ENCODE measurements at places on chromosomes 6 and 20.

- DNase-seq, result no peak
Observed at GRCh38 chr6:7241709-7242645, 71.0 kb downstream of the SSR1 start.

- DNase-seq, result no peak
Observed at GRCh38 chr6:151330130-151330696, 61.1 kb downstream of the ZBTB2 start.

DNA sequence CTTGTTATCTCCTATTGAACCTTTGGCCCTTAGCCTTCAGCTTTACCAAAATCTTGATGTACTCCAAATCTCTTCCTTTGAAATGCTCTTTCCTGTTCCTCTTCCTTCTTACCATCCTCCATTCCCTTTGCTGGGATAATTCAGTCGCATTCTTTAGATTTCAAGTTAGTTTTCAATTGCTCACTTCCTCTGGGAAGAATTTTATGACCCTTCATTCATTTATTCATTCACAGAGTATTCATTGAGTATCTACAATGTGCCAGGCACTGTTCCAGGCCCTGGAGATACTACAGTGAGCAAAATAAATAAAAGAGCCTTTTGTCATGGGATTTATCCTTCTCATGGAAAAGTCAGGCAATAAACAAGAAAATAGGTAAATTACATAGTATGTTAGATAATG is 548.2 kb upstream of the FLRT3 start:
- no peak for DNase-seq

GRCh38 chr6:114195027-114195365 is 147.8 kb downstream of the HS3ST5 start:
- DNase-seq, result no peak

DNA sequence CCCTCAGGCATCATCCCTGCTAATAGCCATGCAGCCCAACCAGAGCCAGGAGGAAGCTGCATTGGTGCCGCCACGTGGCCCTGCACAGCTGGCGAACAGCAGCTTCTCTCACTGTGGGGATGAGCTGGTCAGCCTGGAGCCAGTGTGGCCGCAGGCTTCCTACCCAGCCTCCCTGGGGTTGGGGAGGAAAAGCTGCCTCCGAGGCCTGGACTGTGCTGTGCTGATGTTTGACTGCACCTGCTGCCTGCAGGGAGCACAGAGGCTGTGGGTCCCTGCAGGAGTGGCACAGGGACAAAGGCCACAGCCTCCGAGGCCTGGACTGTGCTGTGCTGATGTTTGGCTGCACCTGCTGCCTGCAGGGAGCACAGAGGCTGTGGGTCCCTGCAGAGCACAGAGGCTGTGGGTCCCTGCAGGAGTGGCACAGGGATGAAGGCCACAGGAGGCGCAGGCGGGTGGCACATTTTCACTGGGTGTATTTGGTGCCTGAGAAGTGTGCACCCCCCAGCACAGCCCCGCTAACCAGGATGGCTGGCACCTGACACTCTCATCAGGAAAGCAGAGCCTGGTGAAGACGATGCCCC is 83.9 kb downstream of the DLL1 start:
- DNase-seq, result no peak

DNA sequence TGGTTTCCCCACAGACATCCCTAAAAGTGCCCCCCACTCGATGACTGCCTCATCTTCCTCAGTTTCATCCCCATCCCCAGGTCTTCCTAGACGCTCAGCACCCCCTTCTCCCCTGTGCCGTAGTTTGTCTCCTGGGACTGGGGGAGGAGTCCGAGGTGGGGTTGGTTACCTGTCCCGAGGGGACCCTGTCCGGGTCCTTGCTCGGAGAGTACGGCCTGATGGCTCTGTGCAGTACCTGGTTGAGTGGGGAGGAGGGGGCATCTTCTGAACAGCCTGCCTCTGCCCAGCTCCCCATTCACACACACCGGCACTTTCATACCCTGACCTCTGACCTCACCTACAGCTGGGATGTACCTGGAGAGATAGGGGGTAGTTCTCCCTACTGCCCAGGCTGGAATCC is 2.1 kb downstream of the CUTA start:
- no peak for DNase-seq

GRCh38 chr6:107460083-107460631 is 793 bp upstream of the PDSS2 start:
- no peak for DNase-seq

- DNase-seq, result no peak
Observed at GRCh38 chr6:34414999-34415858, 10.6 kb downstream of the RPS10 start.

DNA sequence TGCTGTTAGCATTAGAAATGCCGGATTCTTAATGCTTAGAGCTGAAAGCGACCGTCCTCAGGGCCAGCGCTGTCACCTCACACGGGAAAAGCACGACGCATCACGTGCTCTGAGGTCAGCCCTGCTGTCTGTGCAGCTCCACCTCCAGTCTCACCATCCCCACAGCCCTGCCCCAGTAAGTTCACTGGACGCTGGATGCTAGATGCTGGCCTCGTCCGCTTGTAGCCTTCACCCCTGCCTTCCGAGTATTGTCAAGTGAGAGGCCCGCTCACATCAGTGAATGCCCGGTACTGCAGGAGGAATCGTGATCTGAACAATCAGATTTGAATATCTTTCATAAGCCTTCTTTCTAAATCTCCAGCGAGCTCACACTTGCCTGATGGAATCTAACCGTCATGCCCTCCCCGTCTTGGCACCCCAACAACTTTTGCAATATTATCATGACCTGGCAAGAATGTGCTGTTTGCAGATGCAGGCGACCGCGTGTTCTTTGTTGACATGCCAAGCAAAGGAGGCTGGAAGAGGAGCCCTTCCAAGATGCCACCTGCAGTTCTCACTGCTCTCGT is 64.9 kb downstream of the DLL1 start:
- DNase-seq, result no peak

GRCh38 chr6:32989368-32989767 is 20.0 kb downstream of the HLA-DOA start:
- DNase-seq, result no peak

GRCh38 chr6:144646093-144647056 is 361.2 kb downstream of the UTRN start:
- DNase-seq, result no peak

DNA sequence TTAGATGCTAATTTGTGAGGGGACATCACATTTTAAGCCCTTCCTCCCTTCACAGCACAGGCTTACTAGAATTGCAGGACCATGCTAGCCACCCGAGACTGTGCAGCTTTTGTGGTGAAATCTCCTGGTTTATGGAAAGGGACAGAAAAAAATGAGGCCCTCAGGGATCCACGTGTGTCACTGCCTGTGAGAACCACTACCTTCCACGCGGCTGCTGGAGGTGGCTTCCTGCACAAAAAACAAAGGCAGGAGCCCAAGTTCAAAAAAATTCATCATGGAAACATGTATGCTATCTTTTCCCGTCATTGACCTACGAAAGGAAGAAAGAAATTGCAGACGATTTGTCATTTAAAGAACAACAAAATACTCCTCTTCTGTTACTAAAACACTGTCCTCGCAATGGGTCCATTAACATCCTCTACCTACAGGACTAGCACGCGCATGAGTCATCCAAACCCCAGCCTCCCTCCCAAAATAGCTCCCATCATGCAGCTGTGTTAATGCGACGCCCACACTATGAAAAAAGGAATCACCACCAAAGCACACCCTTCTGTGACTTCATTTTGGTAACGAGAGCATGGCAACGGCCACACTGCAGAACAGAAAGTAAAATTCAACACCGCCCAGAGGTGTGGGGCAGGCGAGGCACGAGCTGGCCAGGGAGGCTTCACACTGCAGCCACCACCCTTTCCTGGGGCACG is 45.7 kb downstream of the RAMACL start:
- DNase-seq, result peak; percentile 46

DNA sequence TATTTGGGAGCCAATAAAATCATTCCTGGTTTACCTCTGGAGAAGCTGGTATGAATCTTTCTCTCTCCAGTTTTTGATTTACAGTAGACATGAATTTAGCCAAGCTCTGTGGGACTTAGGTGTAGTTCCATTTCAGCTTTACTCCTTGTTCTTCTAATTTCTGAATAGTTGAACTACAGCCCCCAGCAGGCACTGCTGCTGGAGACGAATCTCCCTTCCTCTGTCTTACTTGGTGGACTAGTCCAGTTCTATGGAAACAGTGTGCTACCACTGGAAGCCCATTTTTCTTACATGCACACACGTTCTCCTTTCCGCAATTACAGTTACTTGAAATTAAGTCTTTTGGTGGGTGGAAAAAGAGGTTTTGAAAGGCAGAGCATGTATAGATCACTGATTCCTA is 42.3 kb downstream of the RALGAPB start:
- no peak for DNase-seq

DNA sequence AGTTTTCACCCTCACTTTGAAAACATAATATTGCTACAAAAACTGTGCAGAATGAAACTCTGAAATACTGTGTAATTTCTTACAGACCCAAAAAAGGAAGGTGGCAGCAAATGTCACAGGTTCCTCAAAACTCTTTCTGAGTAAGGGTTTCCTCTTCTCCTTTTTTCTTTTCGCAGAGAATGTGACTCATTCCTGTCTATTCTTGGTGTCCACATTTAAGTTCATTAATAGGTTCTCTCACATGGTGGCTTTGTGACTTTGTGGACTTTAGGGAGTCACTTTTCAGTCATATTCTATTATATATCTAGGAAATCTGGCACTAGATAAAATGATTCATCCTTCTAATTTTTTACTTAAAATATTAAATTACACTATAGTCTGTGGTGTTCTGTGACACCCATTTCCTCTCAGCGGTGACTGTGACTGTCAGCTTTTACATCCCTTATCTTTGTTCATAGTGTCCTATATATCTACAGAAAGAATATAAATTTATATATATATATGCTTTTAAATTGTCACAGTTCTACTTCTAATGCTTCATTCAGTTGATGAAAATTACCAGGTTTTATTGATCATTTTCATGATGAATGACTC is 126.8 kb upstream of the HCRTR2 start:
- no peak for DNase-seq

GRCh38 chr6:146968041-146968760 is 236.0 kb upstream of the STXBP5 start:
- no peak for DNase-seq

- no peak for DNase-seq
Observed at GRCh38 chr20:57216669-57217068, 49.8 kb downstream of the BMP7 start.

DNA sequence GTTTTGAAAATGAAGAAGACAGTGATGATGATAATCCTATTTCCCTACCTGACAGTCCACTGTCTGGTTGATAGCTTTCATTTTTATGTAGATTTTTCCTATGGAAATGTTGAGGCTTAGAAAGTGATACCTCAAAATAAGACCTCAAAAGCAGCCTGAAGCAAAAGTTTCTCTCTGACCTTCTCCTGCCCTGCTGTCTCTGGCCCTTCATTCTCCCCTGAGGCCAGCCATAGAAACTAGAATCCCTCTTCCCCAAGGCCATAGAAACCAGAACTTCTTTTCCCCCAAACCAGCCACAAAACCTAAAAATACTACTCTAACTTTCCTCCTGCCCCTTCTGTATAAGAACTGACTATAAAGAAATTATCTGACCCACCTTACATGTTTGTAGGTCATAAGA is 52.6 kb upstream of the GCM1 start:
- DNase-seq, result no peak

DNA sequence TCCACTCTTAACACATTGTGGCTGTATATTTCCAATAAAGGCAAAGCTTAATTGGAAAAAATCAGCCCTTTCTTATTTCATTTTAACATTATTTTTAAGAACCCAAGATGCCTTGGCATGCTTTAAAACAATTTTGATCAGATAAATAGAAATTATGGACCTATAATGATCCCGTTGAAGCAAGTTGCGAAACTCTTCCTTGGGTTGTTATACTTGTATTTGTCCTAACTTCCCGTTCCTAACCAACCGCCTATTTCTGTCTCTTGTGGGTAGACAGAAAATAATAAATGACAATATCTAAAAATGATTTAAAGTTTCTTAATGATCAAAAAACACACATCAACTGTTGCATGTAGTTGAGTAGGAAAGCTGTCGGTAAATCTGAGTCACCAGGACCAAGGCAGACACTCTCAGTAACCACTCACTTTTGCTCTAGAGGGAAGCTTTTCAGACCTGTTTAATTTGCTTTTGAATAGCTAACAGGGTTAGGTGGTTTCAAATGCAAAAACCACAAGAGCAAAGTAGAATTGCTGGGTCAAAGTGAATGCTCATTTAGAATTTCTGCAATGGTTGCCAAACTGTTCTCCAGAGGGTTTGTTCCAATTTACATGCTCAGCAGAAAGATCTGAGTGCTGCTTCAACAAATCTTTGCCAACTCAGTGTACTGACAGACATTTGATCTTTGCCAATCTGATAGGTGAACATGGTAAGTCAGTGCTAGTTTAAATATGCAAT is 34.2 kb upstream of the KCNK5 start:
- no peak for DNase-seq

DNA sequence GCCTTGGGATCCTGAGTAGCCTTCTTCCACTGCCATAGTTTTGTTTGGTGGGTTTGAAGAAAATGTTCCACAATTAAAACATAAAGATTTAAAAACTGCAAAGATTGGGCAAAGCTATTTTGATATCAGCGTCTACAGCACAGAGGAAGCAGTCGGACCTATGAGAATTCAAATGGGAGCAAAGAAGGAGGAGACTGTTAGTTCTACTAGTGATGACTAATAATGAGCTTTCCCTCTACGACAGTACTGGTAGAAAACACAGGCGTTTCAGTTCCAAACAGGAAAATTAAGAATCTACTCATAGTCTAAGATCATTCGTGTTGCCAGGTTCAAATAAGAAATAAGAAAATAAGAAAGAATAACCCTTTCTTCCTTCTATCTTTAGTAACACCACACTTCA is 121.2 kb downstream of the INSM1 start:
- no peak for DNase-seq

DNA sequence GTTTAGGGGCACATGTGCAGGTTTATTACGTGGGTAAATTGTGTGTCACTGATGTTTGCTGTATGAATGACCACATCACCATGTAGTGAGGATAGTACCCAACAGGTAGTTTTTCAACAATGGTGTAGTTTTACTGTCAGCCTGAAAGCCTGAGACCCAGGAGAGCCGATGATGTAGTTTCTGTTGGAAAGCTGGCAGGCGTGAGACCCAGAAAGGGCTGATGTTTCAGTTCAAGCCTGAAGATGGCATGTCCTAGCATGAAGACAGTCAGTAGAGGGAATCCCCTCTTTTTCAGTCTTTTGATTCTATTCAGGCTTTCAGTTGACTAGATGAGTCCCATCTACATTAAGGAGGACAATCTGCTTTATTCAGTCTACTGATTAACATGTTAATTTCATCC is 96.7 kb downstream of the KLHL32 start:
- no peak for DNase-seq

DNA sequence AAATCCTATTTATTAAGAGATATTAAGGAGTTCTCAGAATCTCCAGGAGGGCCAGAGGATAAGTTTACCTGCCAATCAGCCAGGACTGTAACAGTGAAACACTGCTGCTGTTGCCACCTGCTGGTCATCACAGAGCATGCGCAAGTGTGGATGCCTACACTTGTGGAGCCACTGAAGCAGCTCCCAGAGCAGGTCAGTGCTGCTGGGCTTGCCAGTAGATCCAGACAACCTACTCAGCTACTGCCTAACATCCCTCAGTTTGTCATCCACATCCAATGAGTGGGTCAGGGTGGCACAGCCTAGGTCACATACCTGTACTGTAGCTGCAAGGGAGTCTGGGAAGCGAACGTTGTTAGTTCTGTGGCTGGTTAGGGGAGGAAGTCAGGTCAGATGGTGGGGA is 18.3 kb upstream of the NHSL1 start:
- peak; percentile 39 for DNase-seq

- DNase-seq, result no peak
Observed at GRCh38 chr20:52652271-52652670, 319.9 kb upstream of the TSHZ2 start.

- no peak for DNase-seq
Observed at GRCh38 chr20:63863021-63863797, 1.9 kb upstream of the TPD52L2 start.

- no peak for DNase-seq
Observed at GRCh38 chr6:168015009-168015408, 17.5 kb downstream of the KIF25 start.
